MG63 (cell line): ENCODE measurements at places on chromosomes 5 and 9. TPM values are rescaled to one million over a fixed set of nuclear protein-coding genes. Genes with fewer than 3 reads are reported as not detected.
A peak's percentile ranks its signal among the peaks of the same experiment; 100 is the strongest.

The CCDC192 gene
- not detected in 2 replicates for total RNA-seq

DNA sequence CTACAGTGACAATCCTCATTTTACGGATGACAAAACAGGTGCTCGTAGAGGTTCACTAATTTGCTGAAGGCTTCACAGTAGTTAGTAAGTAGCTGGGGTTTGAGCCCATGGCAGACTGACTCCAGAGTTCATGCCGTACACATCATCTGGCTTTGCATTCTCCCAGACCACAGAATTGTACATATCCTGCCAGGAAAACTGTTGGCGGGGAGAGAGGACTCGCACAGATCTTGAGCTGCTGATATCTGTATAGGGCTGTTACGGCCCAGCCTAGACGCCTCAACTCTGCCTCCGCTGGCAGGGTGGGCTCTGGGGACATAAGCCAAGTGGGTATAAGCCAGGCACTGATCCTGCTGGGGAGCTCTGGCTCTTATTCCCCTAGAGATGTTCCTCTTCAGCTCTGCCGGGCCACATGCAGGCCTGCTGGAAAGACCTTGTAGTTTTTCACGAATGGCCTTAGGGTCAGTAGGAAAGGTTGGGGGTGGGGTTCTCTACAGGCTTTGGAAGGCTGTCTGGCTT, 16.3 kb downstream of the LARP1 start:
- DNase-seq: peak; percentile 88

GRCh38 chr5:80967500-80968181, 7.5 kb downstream of the RASGRF2 start:
- DNase-seq: peak; percentile 79

DNA sequence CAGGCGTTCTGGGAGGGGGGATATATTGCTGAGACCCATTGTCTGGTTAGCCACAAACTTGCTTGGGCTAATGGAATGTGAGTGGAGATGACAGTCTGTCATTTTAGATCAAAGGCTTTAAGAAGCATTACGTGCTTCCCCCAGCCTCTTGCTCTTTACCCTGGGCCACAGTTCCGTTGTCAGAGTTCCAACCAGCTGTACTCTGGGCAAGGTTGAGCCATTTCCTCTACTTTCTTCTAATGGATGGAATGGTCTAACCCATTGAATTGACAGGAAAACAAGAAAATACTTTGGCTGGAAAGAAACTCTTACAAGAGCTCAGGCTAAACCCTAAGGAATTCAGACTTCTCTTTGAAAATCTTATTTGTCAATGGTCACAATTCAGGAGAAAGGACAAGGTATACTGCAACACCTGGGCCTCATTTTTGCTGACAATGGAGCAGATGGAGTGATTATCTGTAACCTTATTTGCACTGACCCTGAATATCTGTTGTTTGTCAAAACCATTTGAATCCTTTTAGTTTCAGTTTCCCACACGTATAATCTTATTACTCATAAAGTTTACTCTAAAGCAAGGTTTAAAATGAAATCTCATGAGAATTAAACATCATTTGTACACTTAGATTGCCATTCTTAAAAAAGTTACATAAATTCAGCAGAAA, 231.4 kb downstream of the PDE4D start:
- peak; percentile 39 for DNase-seq

The FAM200C gene
- total RNA-seq: 4.9 and 6.3 TPM in 2 replicates

DNA sequence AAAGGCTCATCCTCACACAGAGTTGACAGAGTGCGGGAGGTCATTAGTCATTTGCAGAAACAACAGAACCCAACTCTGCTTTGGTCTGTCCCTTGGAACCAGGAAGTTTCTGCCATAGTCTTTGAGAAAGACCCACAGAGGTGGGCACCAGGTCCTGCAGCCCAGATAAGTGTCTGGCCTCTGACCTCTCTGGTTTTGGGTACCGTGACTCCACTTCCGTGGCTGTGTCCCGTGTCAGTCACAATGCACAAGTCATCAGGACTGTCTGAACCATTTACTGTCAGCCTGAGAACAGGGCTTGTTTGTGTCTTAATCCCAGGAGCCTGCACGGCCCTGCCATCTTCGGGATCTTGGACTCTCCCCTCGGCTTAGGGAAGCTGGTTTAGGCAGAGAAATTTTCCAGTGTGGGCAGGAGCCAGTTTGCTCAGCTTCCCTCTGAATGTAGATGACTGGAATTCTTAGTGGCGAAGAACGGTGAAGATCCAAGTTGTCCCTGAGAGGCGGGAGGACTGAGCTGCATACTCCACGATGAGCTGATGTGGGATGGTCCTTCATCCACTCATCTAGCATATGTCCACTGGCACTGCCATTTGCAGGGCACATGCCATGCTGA, 11.9 kb downstream of the GSN start:
- DNase-seq: no peak

DNA sequence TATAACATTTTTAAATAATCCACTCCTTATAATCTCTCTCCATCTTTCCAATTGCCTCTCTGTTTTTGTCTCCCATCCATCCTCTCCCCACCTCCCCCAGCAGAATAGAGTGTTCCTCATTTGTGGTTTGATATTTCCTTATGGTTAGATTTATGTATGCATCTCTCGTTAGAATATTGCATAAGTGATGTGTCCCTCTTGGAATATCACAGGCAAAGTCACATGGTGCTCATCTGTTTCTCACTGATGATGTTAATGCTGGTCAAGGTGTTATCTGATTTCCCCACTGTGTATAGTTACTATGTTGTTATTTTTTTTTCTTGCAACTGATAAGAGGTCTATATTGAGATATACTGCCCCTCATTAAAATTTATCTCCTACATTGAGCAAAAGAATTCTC, 3.1 kb upstream of the LRRC70 start:
- DNase-seq: no peak

- no peak for DNase-seq
These were observed 13.8 kb downstream of the UGCG start for GRCh38 chr9:111910428-111910827.

- DNase-seq: no peak
These were observed 209.7 kb downstream of the DIRAS2 start for GRCh38 chr9:90432951-90433350.
